KG1 (cell line): ENCODE measurements at places on chromosomes 12 and 14.

- DNase-seq: no peak
Observed at GRCh38 chr12:96218989-96219678, 25.0 kb downstream of the ELK3 start.

GRCh38 chr12:25366122-25366521 lies 115.4 kb upstream of the KRAS start:
- DNase-seq: no peak

DNA sequence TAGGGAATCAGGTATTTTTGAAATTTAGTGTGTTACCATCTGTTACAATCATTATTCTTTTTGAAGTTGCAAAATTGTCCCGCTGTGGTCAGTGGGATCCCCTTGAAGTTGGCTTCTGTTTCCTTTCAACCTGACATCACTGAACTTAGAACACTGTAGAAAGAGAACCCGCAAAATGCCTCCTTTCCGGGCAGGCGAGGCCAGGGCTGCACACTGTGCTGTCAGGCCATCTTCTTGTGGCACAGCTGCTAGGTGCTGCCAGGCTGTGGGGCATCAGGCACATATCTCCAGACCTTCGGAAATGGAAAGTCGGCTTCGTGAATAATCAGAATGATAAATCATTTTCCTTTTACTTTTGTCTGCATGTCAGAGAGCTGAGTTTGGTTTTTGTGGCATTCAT lies 103.5 kb downstream of the GLT1D1 start:
- DNase-seq: no peak

GRCh38 chr12:113990250-113991223 lies 24.4 kb upstream of the RBM19 start:
- no peak for DNase-seq

- DNase-seq: no peak
Observed at GRCh38 chr12:132355742-132356681, 26.6 kb upstream of the GALNT9 start.

- no peak for DNase-seq
Observed at GRCh38 chr14:65366802-65367565, 45.5 kb upstream of the FUT8 start.

DNA sequence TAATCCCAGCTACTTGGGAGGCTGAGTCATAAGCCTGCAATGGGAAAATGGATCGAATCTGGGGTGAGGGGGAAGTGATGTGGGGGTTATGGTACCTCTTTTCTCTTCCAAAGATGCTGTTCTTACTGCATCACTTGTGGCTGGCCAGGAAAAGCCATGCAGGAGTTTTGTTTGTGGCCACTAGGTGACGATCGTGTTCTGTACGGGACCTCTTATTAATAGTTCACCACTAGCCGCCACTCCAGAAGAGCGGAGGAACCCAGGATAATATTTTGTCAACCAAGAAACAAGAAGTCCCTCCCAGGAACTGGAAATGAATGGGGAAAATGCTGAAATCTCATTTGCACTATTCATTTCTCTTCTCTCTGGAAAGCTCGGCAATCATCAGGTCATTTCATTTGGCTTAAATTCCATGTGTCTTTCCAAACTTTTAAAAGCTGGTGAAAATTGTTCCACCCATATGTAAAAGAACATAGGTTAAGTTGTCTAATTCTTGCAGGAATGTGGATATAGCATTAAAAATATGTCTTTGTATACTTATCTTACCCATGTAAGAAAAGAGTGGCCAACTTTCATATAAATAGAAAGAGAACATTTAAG lies 8.9 kb downstream of the GPR65 start:
- DNase-seq: peak; percentile 23

DNA sequence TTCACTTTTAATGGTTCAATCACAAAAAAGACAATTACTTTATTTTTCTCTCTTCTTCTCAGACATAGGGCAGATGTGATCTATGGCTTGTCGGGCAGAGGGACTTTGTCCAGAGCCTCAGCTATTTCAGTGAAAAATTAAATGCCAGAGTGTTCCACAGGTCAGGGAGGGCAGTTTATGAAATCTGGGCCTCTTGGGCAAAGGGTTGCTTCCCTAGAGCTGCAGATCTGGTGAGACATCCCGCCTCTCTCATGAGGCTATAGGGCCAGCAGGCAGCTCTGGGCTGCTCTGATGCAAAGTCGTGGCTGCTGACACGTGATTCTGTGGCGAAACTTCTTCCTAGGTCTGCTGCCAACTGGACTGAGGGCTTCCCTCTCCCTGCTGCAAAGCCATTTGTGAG lies 6.0 kb downstream of the CLMN start:
- no peak for DNase-seq
